ENCODE measurements at places on chromosomes 6 and 20.

GRCh38 chr6:164214066-164214465, 799.5 kb downstream of the QKI start:
- DNase-seq, result no peak

GRCh38 chr6:113289166-113289565, 568.0 kb upstream of the MARCKS start:
- no peak for DNase-seq

- no peak for DNase-seq
Observed at GRCh38 chr20:14117768-14118167, 122.5 kb downstream of the MACROD2 start.

DNA sequence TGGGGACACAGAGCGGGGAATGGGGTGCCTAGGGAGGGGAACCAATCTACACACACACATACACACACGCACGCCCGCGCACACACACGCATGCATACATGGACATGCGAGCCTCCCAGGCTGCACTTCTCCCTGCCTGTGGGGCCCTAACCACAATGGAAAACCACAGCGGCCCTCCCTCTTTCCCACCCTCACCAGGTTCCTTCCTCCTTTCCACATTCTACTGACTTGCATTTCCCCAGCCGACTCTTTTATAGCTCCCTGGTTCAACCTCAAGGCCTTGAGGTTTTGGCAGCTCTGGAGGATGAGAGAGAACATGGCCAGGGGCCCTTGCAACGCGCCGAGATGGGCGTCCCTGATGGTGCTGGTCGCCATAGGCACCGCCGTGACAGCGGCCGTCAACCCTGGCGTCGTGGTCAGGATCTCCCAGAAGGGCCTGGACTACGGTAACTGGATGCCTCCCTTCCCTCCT, at the start of gene BPI:
TSS of gene BPI (plus strand) at position 249 of the 472 bp plus-strand sequence. CDS start at position 317, 68 bp downstream.
- no peak for DNase-seq

DNA sequence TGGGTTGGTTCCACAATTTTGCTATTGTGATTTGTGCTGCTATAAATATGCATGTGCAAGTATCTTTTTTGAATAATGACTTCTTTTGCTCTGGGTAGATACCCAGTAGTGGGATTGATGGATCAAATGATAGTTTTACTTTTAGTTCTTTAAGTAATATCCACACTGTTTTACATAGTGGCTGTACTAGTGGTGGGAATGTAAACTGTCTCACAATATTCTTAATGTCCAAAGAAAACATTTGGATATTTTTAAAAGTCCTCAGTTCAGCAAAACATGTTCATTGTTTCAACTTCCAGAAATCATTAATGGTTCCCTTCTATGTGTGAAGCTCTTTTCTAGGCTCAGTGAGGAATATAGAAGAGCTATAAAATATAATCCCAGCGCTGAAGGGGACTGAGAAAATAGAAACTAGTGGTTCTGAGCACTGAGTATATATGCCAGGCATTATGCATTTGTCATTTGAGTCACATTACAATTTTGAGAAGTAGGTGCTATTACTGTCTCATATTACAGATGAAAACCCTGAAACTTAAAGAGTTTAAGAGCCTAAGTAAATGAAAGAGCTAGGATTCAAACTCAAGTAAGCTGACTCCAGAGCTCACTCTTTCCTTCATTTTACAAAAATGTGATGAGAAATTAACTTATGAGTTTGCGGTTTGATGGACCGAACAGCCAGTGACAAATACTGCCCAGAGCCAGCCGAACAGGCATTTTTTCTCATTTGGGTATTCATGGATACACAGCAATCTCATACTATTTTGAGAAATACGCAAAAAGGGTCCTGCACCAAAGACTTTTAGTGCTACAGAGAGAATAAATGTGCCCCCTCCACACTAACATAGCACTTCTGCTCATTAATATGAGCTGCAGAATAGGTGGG, 250.1 kb downstream of the TBX18 start:
- DNase-seq, result no peak

GRCh38 chr20:14657266-14658005, 320.0 kb upstream of the FLRT3 start:
- DNase-seq, result no peak

DNA sequence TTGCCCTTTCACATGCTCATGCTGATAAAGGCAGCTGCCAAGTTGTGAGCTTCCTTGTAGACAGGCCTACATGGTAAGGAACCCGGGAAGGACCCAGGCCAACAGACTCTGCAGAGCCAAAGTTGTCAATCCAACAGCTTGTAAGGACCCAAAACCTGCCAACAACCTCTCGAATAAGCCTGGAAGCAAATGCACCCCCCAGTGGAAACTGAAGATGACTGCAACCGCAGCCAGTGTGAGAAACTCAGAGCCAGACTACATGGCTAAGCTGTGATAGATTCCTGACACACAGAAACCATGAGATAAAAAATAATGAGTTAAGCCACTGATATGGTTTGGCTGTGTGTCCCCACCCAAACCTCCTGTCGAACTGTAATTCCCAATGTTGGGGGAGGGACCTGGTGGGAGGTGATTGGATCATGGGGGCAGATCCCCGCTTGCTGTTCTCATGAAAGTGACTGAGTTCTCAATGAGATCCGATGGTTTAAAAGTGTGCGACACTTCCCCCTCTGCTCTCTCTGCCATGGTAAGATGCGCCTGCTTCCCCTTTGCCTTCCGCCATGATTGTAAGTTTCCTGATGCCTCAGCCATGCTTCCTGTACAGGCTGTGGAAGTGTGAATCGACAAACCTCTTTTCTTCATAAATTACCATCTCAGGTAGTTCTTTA, 18.8 kb upstream of the CLPSL2 start:
- peak; percentile 19 for DNase-seq

DNA sequence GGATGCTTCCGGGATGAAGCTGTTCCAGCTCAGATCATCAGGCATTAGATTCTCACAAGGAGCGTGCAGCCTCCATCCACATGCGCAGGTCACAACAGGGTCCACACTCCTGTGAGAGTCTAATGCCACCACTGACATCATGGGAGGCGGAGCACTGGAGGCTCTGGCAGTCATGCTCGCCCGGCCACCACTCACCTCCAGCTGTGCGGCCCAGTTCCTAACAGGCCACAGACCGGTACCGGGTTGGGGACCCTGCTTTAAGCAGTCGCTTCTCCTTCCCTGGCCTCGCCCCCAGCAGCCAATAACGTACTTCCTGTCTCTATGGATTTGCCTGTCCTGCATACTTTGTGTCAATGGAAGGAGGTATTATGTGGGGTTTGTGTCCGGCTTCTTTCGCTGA, 236.8 kb downstream of the TAF4 start:
- no peak for DNase-seq

DNA sequence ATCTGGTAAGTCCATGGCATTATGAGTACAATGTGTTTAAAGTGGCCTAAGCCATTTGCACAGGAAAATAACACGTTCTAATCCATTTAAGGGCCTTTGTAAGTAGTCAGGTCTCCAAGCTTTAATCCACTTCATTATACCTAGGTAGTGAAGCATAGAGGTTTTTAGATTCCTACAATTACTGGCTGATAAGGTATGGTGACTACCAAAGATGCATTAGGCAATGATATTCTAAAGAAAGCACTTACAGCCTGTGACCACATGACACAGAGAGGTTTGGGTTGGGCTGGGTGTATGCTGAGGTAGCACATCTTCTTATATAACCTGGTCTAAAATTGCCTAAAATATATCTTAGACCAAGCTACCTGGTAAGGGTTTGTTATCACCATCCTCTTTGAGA, 504.4 kb downstream of the TFAP2B start:
- no peak for DNase-seq

DNA sequence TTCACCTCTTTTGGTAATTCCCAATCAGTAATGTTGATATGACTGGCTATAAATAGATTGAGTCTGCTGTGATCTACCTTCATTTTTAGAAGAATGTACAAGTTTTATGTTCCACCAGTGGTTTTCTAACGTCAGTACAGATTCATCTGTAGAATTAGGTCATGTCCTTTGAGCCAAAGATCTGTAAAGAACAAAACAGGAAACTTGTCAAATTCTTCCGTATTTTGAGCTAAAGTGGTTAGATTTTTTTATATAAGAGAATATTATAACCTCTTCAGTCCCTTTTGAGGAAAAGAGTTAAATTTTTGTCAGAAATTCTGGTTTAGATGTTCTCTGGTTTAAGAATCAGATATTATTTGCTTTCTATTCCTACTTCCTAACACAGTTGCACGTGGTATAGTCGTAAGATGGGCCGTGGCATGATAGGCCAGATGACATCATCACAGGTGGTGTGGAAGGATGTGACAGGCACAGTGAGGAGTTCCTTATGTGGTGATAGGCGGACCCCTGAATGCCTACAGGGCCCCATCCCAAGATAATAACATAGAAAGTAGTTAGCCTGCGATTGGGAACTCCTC, 62.3 kb downstream of the SNX9 start:
- DNase-seq, result no peak
